ENCODE measurements at places on chromosomes 6 and 20.

GRCh38 chr6:37141281-37142049 is 28.5 kb upstream of the PIM1 start:
- no peak for DNase-seq

DNA sequence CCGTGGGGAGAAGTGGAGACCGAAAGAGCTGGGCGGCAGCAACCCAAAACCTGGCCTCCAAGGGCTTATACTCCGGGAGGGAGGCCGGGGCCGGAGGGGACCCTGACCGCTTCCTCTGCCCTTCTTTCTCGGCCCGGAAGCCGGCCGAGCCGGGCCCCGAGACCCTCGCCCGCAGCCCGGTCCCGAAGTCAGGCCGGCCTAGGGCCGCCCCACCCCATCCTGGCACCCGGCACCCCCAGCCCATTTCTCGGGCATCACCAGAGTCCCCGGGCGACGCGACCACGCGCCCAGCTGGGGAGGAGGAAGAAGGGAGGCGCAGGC is 572 bp upstream of the ZDHHC14 start:
- no peak for DNase-seq

- no peak for DNase-seq
These were observed 57.2 kb downstream of the IL20RA start for GRCh38 chr6:136987526-136987925.

GRCh38 chr6:16769986-16770376 is 8.7 kb upstream of the ATXN1 start:
- no peak for DNase-seq

DNA sequence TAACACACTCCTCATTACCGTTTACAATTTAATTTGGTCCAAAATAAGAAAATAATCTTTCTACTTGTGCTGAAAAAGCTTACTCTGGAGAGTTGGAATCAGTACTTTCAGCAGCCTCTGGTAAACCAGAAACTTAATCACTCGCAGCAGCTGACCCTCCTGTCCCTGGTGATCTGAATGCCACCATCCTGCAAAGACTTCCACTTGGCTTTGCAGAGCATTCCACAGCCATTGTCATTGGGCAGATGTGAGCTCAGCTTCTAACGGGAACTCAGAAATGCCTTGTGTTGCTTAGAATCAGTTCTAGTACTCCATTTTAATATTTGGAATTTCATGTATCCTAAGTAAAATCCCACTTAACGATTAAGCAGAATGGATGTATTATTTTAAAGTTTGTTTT is 59.7 kb downstream of the PHACTR1 start:
- no peak for DNase-seq

DNA sequence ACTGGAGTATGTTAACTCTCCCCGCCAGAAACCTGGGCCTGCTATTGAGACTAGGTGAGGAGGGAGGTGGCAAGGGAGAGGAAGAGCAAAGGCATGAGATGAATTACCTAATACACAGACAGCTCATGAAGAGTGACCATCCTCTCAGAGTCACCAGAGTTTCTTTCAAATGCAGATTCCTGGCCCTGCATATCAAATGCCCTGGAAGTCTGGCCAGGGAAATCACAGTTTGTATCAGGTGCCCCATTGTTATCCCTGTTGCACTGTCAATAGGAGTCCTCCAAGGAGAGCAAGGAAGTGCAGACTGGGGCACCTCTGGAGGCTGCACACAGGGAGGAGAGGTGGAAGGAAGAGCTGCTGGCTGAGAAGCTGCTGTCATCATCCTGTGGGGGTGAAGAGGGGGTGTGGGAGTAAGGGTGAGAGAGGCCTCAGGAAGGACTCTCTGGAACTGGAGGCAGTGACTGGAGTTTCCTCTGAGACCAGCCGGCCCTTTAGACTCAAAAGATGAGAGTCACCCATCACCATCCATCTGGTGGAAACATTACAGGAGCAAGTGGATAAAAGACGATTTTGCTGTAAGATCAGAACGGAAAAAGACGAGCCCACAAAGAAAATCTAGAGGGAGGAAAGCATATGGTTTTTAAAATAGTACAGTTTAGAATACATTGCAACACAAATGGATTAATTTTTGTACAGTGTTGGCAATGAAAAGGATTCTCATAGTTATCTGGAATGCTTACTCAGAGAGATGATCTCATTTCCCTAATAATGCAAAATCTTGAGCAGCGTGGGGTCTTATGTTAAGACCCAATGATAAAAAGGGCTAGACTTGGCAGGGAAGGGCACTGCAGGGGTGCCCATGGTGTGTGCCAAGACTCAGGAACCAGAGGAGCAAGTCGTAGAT is 268.1 kb downstream of the UST start:
- no peak for DNase-seq

GRCh38 chr6:137223370-137224131 is 4.4 kb upstream of the IFNGR1 start:
- DNase-seq, result no peak

- DNase-seq, result no peak
These were observed 114.6 kb downstream of the LCA5 start for GRCh38 chr6:79422666-79423065.

DNA sequence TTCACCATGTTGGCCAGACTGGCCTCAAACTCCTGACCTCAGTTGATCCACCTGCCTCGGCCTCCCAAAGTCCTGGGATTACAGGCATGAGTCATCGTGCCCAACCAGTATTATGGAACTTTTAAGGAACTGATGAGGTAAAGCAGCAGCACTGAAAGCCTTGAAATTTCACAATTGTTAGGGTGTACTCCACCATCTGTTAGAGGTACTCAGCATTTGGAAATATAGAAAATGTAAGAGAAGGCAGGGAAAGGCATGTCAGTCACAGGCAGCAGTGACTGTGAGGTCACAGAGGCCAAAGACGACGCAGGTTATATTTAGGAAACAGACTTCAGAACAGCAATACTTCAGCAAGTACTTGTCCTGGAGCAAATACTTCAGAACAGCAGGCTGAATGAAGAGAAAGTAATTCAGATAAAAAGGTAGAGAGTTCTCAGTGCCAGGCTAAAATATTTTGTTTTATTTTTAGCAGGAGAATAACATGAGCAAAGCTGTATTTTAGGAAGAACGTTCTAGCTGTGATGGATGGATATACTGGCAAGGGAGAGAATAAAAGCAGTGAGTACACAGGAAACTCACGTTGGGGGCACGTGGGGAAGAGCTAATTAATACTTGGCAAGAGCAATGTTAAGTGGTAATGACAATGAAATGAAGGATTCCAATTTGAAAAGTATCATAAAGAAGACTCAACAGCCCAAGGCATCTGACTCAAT is 67.2 kb downstream of the DTNBP1 start:
- no peak for DNase-seq

GRCh38 chr20:3787324-3788014 is 929 bp upstream of the CENPB start:
- DNase-seq, result no peak
